Activated CD4-positive, alpha-beta T cell treated with anti-CD3 and anti-CD28 coated beads, Interleukin-2, amount 10 ng/mL, durations not matched to agents 7 days and 5 days (primary cell): ENCODE measurements at places on chromosomes 5 and 9. TPM values are rescaled to one million over a fixed set of nuclear protein-coding genes. Genes with fewer than 3 reads are reported as not detected.
A peak's percentile ranks its signal among the peaks of the same experiment; 100 is the strongest.

GRCh38 chr9:19901586-19901985 lies 112.7 kb upstream of the SLC24A2 start:
- no peak for DNase-seq

DNA sequence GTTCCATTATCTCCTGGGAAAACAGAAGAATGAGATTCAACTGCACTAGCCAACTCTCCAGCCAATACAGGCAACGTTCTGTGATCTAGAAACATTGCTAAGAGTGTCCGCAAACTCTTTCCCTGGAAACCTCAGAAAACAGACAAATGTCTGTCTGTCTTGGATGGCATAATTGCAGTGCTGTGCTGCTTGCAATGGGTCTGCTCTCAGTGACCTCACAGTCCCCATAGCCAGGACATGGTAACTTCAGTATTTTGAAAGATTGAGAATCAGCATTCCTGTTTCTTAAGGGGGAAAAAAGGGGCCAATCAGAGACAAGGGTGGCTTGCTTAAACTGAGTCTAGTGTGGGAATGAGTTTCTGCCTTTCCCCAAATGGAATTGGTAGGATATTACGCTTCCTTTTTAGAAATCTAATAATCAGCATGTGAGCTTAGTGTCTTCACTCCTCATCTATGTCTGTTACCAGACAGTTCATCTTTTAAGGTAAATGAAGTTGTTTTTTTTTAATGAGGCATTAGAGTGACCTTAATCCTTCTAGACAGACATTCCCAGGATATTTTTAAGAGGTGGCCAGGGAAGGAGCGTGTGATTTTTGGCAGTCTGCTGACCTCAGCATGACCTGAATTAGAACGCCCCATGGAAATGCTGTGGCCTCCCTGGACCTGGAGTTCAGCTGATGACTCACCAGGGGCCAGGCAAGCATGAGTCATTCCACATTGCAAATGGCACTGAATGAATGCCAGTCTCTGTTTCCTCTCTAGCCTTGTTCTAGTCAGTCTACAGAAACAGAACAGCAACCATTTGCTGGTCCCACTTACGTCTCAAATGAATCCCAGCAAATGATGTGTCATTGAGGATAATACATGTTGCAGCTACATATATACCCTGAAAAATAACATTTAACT lies 210.2 kb upstream of the ACTBL2 start:
- no peak for DNase-seq

DNA sequence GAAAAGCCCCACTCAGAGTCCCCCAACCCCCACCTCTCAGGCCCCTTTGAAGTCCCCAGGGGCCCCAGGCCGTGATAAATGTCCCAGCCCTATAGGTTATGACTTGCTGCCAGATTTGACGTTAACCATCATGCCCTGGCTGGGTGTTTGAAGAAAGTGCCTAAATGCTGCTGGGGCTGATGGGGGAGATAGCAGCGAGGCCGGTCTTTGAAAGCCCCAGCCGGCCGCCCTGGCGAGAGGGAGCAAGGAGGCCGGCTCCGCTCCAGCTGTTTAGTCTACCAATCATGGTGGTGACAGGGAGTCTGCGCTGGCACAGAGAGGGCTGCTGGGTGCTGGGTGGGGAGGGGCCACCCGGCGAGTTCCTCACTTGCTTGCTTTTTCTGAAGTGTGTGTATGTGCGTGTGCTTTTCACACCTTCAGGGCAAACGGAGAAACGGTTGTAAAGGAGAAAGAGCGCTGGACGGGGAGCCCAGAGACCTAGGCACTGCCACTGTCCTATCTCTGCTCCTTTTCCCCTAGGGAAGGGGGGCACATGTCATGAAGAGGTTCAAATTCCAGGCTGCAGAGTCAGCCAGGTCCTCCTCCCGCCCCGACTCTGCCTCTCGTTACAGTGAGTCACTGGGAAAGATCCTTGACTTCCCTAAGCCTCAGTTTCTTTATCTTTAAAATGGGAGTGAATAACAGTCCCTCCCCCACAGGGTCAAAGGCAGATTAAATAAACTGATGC lies 126.1 kb upstream of the HAND1 start:
- no peak for DNase-seq

GRCh38 chr5:135997673-135998335 lies 31.0 kb upstream of the TGFBI start:
- DNase-seq = no peak

SMIM33 gene
- total RNA-seq = 1.2 TPM

- DNase-seq = peak; percentile 30
These were observed 1.6 kb downstream of the FBXW11 start for GRCh38 chr5:172004824-172005237.

BTNL8 gene
- not detected for total RNA-seq

DNA sequence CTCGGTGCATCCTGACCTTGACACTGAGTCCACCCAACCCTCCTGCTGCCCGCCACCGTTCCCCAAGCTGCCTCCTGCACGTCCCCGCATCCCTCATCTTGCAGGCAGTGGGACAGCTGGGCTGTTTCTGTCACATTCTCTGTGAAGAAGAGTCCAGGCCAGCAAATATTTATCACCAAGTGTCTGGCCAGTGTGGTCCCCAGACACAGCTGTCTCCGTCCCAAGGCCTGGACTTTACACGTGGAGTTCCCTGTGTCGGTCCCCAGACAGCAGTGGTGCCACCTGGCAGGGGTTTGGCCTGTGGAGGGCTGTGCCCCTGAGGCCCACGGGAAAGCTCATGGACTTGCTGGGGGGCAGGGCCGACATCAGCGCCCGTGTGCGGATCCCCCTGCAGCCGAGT lies 9.2 kb upstream of the SLC12A7 start:
- DNase-seq = no peak

DNA sequence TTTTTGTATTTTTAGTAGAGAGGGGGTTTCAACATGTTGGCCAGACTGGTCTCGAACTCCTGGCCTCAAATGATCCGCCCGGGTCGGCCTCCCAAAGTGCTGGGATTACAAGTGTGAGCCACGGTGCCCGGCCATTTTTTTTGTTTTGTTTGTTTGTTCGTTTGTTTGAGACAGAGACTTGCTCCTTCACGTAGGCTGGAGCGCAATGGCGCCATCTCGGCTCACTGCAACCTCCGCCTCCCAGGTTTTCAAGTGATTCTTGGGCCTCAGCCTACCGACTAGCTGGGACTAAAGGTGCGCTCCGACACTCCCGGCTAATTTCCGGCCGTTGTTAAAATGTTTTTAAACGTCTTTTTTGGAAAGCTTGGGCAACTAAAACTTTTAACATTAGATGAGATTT lies 54.0 kb downstream of the SHOC1 start:
- DNase-seq = no peak

- DNase-seq = no peak
These were observed 19.9 kb downstream of the TLR4 start for GRCh38 chr9:117723986-117724625.

GRCh38 chr5:134526483-134527155 lies 1.1 kb downstream of the JADE2 start:
- peak; percentile 70 for DNase-seq

BAAT gene
- total RNA-seq = not detected

- DNase-seq = no peak
These were observed 1.3 kb downstream of the KCNN2 start for GRCh38 chr5:114362977-114363761.

MYMK gene
- not detected for total RNA-seq

DNA sequence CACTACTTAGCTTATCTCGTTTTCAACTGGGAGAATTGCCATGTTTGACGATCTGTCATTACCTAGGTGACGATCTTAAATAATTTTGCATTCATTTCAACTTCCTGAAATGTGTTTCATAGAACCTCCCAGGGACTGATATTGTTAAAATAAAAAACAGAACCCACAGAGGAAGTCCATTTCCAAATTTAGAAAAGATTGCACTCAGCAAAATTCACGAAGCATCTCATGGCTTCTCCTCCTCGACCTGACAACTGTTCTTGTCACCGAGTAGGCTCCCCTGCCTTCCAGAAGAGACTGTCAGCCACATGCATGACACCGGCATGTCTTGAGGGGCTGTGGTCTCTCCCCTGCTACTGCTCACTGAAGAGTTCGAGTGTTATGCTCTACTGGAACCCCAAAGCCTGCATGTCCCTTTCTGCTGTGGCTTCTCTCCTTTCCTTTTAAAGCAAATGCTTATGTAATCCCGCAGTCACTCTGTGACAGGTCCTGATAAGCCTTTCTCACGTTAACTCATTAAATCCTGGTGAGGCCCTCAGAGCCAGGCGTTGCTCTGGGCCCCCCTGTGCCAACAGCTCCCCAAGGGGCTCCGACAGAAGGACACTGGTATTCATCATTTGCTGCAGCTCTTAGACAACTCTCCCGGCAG lies 26.8 kb upstream of the ANKRD33B start:
- no peak for DNase-seq

ANKRD20A1 gene
- not detected for total RNA-seq

GRCh38 chr5:157486861-157487260 lies 26.8 kb downstream of the NIPAL4 start:
- no peak for DNase-seq

- DNase-seq = peak; percentile 34
These were observed 44.0 kb upstream of the XPA start for GRCh38 chr9:97740848-97741821.

DNA sequence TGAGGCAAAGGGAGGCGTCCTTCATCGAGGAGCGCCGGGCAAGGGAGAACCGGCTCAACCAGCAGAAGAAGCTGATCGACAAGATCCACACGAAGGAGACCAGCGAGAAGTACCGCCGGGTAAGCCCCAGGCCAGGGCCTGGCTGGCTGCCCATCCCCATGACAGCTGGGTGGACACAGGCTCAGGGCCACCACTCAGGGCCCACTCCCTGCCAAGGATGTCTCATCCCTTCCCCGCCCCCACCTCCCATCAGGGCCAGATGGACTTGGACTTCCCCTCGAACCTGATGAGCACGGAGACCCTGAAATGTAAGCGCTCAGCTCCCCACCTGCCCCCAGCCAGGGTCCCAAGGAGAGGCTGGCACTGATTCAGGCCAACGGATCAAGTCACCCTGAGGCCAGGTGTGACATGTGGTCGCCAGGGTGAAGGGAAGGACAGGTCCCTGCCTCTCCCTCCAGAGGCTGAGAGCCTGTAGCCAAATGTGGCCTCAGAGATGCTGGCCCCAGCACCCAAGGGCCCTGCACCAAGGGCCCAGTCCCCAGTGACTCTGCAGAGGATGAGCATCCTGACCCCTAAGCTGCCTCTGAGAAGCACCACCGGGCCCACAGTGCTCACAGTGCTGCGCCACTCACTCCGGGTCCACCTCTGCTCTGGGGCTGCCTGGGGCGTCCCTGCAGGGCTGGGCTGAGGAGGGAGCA lies 3.1 kb upstream of the RABL6 start:
- no peak for DNase-seq

CSF2 gene
- total RNA-seq = 4.7 TPM

GRCh38 chr5:134874831-134875655 lies 872 bp downstream of the TXNDC15 start:
- peak; percentile 40 for DNase-seq

DNA sequence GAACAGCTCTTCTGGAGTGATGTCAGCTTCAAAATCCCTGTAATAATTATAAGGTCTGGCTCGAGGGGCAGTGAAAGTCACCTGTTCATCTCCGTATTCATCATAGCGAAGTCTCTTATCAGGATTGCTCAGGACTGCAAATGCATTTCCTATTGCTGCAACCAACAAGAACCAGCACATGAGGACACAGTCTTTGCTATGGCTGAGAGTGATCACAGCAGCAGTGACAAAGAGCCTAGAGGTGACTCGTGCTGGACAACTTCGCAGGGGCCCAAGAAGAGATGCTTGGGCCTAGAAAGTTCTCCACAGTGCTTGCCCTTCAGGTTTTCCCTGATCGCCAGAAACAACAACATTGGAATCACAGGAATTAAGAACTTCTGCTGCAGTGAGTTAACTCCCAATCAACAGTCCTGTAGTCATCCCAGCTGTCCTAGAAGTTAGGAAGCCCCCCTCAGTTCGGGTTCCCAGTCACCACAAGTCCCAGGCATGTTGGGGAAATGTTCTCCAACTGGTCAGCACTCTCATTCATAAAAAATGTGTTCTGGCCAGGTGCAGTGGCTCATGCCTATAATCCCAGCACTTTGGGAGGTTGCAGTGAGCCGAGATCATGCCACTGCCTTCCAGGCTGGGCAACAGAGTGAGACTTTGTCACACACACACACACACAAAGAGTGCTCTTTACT lies 13.0 kb downstream of the DNAJC18 start:
- DNase-seq = no peak

DNA sequence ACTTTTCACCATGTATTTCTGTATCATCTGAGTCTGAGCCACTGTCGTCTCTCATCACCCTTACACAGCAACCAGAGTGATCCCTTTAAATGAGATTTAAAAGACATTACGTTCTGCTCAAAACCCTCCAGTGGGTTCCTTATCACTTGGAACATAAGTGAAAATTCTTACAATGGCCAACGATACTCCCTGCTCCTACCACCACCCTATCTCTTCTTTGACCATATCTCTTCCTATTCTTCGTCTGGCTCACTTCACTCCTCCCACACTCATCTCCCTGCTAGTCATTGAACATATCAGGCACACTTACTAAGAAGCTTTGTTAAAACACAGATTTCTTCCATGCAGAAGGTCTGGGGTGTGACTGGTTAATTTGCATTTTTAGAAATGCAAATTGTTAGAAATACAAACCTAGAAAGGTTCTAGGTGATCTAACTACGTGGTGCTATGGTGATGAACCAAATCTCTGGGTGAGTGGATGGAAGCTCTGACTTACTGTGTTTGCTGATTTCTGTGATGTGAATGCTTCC lies 166.6 kb upstream of the CD180 start:
- DNase-seq = no peak

ZNF782 gene
- total RNA-seq = 4.1 TPM

ADAMTS2 gene
- not detected for total RNA-seq

SLC4A9 gene
- 0.44 TPM for total RNA-seq

DNA sequence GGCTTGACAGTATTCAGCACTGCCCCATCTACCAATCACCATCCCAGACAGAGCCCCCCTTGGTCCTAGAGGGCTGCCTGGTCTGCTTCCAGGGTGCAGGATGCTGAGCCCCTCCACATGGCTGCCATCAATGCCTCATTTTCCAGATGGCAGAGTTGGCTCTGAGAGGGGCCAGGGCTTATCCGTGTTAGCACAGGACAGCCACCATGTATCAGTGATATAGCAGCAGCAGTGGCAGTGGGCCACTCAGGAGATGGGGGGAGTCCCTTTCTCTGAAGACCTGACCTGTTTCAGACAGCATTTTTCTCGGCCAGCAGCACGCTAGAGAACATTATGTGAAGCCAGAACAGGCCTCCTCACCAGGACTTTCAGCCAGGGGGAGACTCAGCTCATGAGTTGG lies 1.6 kb upstream of the SMIM32 start:
- DNase-seq = no peak

GRCh38 chr9:13734601-13735000 lies 455.1 kb upstream of the MPDZ start:
- no peak for DNase-seq

DNA sequence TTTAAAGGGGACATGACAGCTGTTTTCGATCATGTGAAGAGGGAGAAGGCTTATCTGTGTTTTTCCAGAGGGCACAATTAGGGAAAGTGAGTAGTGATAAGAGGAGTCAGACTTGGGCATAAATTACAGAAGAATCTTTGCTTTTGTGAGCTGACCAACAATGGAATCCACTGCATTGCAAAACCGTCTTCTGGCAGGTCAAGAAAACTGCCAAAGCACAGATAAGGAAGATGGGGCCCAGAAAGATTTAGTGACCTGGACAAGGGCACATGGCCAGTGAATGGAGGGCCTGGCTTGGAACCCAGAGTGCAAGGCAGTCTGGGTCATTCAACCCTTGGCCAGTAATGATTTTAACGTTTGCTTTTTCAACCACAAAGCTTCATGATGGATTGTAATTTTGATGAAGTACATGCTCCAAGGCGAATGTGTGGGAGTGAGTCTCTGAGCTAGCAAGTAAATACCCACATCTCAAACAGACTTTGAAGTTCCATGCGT lies 153.2 kb upstream of the MAST4 start:
- DNase-seq = no peak
